ENCODE measurements at places on chromosomes 1 and 21. TPM values are rescaled to one million over a fixed set of nuclear protein-coding genes. Genes with fewer than 3 reads are reported as not detected.

The TGFB2 gene
- 0.37 TPM for total RNA-seq

The RHD gene
- total RNA-seq, result not detected

DNA sequence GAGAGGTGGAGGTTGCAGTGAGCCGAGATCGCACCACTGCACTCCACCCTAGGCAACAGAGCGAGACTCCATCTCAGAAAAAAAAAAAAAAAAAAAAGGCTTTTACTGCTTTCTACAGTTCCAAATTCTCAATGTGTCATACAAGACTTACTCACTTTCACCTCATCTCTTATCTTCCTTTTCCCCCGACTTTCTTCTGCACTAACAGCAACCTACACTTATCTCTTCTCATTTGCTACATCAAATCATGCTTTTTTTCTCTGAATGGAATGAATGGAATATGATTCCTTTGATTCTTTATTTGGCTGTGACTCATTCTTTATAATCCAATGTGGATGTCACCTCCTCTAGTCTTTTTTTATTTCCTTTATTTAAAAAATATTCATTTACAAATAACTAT lies 168.4 kb upstream of the DMRTA2 start:
- H3K4me1 ChIP-seq, result peaks cover 4% of the 10 kb centered on the region
- H3K4me3 ChIP-seq, result no peak overlapping the region
- no peak overlapping the region for H3K27ac ChIP-seq
- H3K36me3 ChIP-seq, result no peaks in the 10 kb centered on the region

- H3K27me3 ChIP-seq, result no peaks in the 10 kb centered on the region
- DNase-seq, result peak; percentile 81
- no peak overlapping the region for H3K27ac ChIP-seq
- H3K4me3 ChIP-seq, result no peak overlapping the region
These were observed 47.3 kb downstream of the UBIAD1 start for GRCh38 chr1:11320153-11320936.

DNA sequence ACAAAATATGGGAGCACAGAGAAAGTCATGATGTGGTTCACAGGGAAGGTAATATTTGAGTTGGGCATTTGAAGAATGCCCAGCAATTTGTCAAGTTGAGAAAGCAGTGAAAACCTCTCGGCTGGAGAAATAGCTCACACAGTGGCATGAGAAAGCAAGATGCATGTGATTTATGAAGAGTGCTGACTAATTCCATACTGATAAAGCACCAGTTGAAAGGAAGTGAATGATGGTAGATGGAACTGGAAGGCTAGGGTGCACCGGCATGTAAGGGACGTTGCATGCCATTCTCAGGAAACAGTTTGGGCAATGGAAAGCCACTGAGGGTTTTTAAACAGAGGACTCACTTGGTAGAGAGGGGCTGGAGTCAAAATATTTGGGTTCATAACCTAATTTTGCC lies 53.5 kb upstream of the MTF2 start:
- H3K36me3 ChIP-seq, result no peaks in the 10 kb centered on the region
- H3K27ac ChIP-seq, result no peak overlapping the region
- H3K4me1 ChIP-seq, result no peaks in the 10 kb centered on the region

GRCh38 chr1:203667616-203668015 lies 41.0 kb downstream of the ATP2B4 start:
- no peaks in the 10 kb centered on the region for H3K36me3 ChIP-seq
- no peak overlapping the region for H3K27ac ChIP-seq
- no peaks in the 10 kb centered on the region for H3K27me3 ChIP-seq

GRCh38 chr1:116759636-116760035 lies 5.4 kb downstream of the CD2 start:
- no peak for DNase-seq
- H3K4me1 ChIP-seq, result no peaks in the 10 kb centered on the region
- H3K27ac ChIP-seq, result no peak overlapping the region
- H3K36me3 ChIP-seq, result no peaks in the 10 kb centered on the region

- H3K27me3 ChIP-seq, result no peaks in the 10 kb centered on the region
- H3K4me3 ChIP-seq, result no peak overlapping the region
- no peak for DNase-seq
- no peaks in the 10 kb centered on the region for H3K4me1 ChIP-seq
- no peak overlapping the region for H3K27ac ChIP-seq
- no peaks in the 10 kb centered on the region for H3K36me3 ChIP-seq
These were observed 23.6 kb upstream of the MAB21L3 start for GRCh38 chr1:116087628-116088027.

DNA sequence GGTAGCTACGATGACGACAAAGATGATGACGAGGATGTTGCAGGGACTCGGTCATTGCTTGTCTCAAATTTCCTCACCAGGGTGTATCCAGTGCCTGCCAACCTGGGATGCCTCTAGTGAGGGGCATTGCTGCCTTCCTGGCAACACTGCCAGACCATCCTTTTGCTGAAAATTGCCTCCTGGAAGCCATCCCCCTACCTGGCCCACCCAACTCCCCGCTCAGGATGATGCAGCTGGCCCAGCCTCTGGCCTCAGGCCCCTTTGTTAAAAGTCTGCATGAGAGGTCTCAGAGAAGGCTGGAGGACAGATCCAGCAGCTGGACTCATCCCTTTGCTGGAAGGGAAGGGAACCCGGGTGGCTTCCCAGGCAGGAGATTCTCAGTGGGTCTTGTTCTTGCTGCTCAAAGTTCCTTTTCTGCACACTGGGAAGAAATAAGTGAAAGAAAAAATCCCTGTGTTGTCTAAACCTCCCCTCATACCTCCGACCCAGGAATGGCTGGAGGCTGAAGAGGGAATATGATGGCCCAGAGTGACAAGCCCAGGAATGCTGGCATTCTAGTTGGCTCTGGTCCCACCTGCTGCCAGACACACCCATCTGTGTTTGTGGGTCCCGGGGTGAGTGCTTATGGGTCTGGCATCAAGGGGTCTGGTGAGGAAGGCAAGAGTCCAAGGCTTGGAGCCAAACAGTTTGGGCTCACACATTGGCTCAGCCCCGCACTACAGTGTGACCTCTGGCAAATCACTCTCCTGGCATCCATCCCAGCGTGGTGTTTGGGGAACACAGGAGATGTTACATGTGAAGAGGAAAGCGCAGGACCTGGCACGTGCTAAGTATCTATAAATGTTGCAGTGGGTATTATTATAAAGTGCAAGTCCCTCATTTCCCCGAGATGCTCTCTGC lies 6.7 kb upstream of the FNDC5 start:
- H3K27ac ChIP-seq, result no peak overlapping the region
- DNase-seq, result no peak
- H3K36me3 ChIP-seq, result no peaks in the 10 kb centered on the region
- no peak overlapping the region for H3K4me3 ChIP-seq
- H3K27me3 ChIP-seq, result no peaks in the 10 kb centered on the region

The DNM3 gene
- 1.2 TPM for total RNA-seq

DNA sequence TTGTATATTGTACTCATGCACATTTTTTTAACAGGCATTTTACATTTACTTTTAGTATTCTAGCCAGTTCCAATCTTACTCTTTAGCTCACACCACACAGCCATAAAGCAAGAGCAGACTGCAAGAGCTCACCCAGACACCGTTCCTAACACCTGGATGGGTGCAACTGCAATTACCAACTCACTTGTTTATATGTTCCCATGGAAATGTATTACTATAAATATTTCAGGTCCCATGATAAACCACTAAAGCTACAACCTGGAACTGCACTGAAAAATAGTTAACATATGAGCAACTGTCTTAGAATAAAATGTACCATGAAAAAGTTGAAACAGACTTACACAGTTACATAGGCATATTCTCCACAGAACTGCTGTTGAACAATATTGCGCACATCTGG lies 30.8 kb downstream of the USP48 start:
- H3K4me3 ChIP-seq, result no peak overlapping the region
- H3K4me1 ChIP-seq, result no peaks in the 10 kb centered on the region
- no peak overlapping the region for H3K27ac ChIP-seq
- H3K36me3 ChIP-seq, result peaks cover 3% of the 10 kb centered on the region
- no peak for DNase-seq
- H3K27me3 ChIP-seq, result no peaks in the 10 kb centered on the region

DNA sequence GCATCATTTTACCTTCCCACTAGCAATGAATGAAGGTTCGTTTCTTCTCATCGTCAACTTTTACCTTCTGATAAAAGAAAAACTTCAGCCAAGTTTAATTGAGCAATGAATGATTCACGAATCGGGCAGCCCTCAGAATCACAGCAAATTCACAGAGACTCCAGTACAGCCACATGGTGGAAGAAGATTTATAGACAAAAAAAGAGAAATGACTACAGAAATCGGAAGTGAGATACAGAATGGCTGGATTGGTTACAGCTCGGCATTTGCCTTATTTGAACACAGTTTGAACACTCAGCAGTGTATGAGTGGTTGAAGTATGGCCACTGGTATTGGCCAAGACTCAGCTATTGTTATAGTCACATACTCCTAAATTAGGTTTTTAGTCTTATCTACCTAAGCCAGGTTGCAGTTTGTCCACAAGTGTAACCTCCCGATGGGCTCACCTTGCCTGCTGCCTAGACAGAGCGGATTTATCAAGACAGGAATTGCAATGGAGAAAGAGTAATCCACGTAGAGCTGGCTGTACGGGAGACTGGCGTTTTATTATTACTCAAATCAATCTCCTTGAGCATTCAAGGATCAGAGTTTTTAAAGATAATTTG lies 15.3 kb downstream of the AK4 start:
- H3K36me3 ChIP-seq, result no peaks in the 10 kb centered on the region
- no peak for DNase-seq
- H3K4me1 ChIP-seq, result peaks cover 4% of the 10 kb centered on the region
- no peaks in the 10 kb centered on the region for H3K27me3 ChIP-seq

Data from neural progenitor cell (in vitro differentiated cells).